ENCODE measurements at places on chromosomes 7 and 10.

- no peak for DNase-seq
These were observed 45.9 kb upstream of the FAM133B start for GRCh38 chr7:92636018-92636560.

- DNase-seq = no peak
These were observed 27.3 kb upstream of the KMT2C start for GRCh38 chr7:152462995-152463708.

DNA sequence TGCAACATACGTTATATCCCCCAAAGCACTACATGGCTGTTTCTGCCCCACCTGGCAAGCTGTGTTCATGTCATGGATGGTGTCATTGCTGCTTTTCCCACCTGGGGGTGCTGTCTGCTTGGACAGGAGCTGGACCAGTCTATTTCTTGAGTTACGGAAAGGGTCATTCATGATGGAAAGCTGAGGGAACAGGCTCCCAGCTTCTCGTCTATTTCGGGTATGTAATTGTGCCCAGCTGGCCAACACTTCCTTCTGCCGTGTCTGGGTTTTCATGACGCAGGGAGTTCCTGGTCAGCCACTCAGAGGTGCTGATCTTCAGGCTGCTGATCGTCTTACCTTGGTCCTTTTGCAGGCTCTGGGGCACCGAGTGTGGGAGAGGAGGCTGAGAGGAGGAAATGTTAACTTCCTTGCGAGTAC is 8.6 kb downstream of the BTBD16 start:
- DNase-seq = no peak

GRCh38 chr10:78442836-78443550 is 409.3 kb downstream of the RPS24 start:
- no peak for DNase-seq

- no peak for DNase-seq
These were observed 1.9 kb downstream of the OGA start for GRCh38 chr10:101816376-101816775.

DNA sequence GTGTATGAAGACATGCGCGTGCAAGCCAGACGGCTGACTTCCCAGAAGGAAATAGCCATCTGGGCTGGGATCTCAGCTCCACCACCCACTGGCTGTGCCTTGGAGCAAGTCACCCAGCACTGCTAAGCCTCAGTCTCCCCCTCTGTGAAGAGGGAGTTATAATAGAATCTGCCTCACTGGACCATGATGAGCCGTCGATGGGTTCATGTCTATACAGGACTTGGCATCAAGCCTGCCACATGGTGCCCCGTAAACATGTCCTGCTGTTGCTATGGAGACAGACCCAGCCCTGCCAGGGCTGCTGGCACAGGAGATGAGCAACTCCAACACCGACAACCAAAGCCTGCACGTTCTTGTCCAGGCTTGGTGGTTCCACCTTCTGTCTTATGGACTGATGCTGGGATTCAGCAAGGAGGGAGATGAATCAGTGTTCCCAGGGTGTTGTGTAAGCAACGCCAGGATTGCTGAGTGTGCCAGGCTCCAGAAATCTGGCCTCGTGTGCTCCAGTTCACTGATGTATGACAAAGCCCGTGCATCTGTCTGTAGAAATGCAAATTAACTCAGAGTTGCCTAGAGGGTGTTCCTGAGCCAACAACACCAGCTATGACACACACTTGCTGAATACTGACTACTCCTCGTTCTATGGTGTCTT is 5.6 kb downstream of the GPR15LG start:
- no peak for DNase-seq

Measured in spleen (tissue), 13 donors.